ENCODE measurements at places on chromosomes 2 and 18.

GRCh38 chr2:65420712-65421431 is 11.5 kb downstream of the SPRED2 start:
- no peak for DNase-seq

GRCh38 chr2:43495727-43496126 is 100.1 kb downstream of the THADA start:
- no peak for DNase-seq

DNA sequence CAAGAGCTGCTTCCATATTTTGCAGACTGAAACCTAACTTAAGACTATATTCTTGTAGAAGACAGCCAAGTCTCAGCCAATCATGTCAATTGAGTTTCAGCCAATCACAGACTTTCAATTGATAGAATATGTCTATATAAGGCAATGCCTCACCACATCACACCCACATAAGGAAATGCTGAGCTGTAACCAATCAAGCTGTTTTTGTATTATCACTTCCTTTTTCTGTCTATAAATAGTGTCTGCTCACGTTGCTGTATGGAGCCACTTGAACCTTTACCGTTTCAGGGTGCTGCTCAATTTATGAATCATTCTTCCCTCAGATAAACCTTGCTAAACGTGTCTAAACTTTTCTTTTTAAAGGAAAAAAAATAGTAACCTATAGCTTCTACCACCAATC is 1554.4 kb upstream of the LRRTM1 start:
- DNase-seq: no peak

- no peak for DNase-seq
These were observed 266.1 kb downstream of the SOCS6 start for GRCh38 chr18:70554854-70555445.

DNA sequence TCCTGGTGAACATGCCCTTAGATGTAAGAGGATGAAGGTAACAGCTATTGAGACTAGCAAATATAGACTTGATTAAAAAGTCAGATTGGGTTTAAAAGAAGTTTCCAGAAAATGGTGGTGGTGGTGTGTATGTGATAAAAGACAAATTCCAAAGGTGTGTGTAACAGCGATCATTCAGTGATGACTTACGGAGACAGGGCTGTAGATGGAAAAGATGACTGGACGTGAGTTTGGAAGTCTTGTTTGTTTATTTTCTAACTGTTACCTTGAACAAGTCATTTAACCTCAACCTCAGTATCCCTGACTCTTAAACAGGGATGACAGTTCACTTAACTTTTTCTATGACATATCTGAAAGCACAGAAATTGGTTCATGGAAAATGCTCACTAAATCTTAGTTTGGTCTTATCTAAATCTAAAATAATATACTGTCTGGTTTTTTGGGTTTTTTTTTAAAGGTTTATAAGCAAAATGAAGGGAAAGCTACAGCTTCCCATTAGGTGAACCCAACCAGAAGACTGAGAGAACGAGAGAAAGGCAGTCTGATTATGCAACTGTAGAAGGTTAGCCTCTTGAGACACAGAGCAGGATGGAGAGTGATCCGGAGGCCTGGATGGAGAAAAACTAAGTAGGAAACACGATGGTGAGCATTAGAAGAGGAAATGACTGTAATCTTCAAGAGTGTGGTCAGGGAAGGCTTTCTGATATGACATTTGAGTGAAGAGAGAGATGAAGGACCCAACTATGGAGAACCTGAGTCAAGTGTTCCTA is 71.9 kb downstream of the TCF4 start:
- DNase-seq: no peak

DNA sequence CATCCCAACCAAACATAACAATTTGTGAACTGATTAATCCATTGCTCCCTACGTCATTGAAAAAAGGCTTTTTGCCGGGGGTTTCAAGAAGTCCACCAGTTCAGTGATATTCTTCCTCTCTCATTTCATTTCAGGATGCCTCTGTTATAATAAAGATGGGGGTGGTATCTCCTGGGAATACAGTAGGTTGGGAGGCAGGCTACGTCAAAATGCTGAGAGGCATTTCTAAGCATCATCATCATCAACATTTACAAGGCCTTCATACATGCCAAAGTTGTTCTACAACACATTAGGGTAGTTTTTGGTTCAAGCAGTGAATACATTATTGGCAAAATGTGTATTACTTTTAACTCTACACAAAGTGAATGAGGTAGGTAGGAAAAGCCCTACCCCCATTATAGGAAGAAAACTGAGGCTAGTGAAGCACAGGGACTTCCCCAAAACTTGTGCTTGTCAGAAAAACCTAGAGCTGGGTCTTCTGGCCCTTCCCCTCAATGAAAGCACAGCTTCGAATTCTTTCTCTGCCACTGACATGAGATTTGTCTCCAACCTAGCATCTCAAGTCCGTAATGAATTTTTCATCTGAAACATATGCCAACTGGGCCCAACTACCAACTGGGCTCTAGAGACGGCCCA is 11.3 kb downstream of the OSR1 start:
- DNase-seq: no peak

DNA sequence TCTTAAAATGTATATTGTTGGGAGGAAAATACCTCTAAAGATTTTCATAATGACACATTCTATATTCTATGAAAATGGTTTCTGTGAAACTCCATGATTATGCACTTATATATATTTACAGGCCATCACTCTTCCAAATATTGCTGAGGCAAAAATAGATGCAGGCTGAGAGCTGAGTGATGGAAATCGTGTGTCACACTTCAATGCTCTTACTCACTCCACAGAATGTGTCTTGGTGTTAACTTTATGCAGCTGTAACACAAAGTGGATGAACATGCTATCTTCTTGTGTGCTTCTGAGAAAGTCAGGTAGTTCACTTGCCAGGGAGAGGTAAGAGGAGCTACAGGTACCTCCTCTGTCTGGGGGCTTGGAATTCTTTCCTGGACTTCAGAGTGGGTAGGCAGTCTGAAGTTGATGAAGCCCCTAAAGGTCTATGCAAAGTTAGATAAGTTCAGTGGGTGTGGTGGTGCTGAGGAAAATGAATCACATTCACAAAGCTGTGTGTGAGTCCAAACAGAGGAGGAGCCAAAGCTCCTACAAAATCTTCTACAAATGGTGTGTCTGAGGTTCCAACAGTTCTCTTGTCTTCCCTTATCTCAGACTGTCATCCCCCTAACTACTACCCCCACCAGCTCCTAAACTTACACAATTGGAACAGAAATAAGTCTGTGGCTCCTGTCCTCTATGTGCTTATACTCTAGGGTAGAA is 74.2 kb upstream of the ST6GAL2 start:
- DNase-seq: no peak

DNA sequence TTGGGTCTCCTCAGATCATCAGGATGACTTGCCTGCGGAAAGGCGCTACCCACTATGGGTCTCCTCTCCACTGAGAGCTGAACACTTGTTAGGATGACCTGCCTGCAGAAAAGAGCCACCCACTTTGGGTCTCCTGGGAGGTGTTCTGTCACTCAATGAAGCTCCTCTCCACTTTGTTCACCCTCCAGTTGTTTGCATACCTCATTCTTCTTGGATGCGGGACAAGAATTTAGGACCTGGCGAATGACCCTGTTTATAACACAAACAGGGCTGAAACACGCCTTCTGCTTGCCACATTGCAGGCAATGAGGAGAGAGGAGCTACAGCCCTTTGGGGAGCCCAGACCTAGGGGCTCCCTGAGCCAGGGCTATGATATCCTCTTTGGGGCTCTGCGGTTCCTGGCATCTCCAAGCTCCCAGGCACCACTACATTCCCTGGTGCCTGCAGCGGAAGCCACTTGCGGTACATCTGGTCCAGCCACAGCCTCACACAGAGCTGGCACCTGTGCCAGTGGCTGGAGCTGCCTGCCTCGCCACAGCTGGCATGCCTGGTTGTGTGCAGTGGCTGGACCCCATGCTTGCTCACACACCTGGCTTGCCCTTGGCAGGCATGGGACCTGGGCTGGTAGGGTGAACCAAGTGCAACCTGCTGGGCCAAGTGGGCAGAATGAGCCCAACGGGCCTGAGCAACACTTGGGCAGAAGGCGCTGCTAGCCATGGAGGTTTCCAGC is 20.6 kb downstream of the ANKRD29 start:
- DNase-seq: no peak

DNA sequence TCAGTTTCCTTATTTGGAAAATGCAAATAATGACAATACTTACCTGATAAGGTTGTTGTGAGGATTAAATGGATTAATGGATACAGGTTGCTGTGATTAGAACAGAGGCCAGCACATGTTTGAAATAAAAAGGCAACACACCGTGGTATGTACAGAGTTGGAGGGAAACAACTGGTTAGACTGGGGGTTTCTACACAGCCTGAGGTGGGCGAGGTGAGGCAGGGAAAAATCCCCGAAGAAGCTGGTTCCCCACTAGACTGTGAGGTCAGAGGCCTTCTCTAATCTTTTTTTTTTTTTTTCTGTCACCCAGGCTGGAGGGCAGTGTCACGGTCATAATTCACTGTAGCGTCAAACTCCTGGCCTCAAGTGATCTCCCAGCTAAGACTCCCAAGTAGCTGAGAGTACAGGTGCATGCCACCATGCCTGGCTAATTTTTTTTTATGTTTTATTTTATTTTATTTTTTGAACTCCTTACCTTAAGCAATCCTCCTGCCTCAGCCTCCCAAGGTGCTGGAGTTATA is 1.2 kb upstream of the E2F6 start:
- no peak for DNase-seq

DNA sequence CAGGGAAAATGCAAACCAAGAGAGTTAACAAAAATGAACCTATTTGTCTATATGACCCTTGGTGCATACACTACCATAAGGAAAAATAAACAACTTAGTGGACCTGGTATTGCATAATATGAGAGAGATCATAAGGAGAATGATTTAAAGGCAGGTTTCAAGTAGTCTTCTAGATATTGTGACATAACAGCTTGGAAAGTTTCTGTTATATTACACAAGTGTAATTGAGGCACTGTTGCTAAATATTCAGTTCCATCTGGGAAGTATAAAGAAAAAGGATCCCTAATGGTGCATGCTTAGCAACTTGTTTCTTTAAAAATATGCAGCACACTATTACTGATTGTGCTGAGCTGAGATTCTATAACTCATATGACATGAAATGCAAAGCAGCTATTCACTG is 252.2 kb upstream of the SPHKAP start:
- no peak for DNase-seq

DNA sequence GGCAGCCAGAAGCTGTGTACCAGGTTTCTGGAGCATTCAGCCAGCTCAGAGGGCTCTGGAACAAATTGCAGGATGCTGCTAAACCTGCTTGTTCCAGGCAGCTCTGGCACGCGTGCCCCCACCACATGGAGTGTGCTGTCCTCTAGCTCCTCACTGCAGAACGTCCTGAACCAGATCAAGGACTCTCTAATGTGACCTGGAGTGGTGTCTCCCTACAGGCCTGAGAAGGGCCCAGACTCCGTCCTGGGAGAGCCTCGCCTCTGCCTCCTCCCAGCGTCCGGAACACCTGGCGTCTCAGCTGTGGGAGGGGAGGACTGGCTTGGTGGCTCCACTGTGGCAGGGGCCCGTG is 115.6 kb upstream of the GPC1 start:
- no peak for DNase-seq

- no peak for DNase-seq
These were observed 11.9 kb downstream of the NPAS2 start for GRCh38 chr2:100831831-100832230.

GRCh38 chr2:240259201-240259923 is 118.9 kb upstream of the OTOS start:
- no peak for DNase-seq

DNA sequence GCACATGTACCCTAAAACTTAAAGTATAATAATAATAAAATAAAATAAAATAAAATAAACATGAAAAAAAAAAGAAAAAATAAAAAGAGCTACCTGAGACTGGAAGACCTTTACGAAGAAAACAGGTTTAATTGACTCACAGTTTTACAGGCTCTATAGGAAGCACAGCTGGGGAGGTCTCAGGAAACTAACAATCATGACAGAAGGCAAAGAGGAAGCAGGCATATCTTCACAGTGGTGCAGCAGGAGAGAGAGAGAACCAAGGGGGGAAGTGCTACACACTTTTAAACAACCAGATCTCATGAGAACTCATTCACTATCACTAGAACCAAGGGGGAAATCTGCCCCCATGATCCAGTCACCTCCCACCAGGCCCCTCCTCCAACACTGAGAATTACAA is 379.3 kb upstream of the VWC2L start:
- DNase-seq: no peak

GRCh38 chr2:13581471-13581870 is 864.7 kb downstream of the TRIB2 start:
- DNase-seq: no peak

DNA sequence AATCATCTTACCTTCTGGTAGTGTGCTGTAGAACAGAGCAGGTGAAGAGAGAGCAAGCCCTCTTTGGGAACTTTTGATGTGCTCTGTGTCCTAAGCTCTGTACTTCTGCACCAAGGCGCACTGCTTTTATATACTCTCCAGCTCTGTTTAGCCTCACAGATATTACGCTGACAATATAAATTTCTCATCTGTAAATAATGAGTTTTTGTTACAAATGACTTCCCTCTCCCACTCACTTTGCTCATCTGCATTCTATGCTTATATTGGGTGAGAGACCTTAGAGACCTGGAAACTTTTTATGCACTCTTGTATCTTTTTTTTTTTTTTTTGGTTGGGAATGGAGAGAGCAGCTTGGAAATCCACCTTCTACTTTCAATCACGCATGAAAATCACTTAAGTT is at the start of gene GCG:
TSS of gene GCG (minus strand) at position 101 of the 400 bp plus-strand sequence. CDS start 3,069 bp downstream, outside the sequence.
- no peak for DNase-seq

DNA sequence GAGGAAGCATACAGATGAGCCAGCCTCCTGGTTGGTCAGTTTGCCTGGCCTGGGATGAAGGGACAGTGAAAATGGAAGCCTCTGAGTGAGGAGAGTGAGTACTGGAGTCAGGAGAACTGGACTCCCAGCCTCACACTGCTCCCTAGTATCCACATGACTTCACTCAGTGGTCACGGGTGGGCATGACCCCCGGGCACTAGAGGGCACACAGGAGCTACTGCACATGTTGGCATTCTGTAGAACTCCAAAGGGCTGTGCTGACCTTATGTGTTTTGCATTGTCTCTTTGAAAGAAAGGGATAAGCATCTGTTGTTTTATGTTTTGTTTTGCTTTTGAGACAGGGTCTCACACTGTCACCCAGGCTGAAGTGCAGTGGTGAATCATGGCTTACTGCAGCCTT is 23.7 kb downstream of the NCAPH start:
- peak; percentile 15 for DNase-seq

DNA sequence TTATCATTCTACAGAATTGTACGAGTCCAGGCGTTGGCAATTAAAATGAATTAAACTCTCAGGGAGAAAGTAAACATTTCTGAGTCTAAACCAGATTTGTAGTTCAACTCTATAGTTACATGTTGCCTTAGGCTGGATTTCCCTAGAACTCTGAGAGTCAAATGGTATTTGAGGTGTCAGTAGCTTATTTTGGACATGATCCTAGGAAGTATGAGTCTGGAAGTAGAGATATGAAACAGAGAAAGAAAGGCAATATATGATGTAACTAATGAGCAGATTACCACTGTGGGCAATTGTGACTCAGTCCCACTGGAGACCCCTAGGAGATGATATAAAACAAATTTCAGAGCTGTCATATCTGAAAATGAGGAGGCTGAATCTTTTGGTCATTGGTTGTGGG is 199.1 kb upstream of the UBE2E3 start:
- no peak for DNase-seq

All from effector memory CD4-positive, alpha-beta T cell (primary cell).